ENCODE measurements at places on chromosomes 5 and 9.

- no peak for DNase-seq
Observed at GRCh38 chr9:76452839-76453238, 6.1 kb upstream of the GCNT1 start.

GRCh38 chr5:38808666-38809343 lies 37.0 kb upstream of the OSMR start:
- DNase-seq = no peak

DNA sequence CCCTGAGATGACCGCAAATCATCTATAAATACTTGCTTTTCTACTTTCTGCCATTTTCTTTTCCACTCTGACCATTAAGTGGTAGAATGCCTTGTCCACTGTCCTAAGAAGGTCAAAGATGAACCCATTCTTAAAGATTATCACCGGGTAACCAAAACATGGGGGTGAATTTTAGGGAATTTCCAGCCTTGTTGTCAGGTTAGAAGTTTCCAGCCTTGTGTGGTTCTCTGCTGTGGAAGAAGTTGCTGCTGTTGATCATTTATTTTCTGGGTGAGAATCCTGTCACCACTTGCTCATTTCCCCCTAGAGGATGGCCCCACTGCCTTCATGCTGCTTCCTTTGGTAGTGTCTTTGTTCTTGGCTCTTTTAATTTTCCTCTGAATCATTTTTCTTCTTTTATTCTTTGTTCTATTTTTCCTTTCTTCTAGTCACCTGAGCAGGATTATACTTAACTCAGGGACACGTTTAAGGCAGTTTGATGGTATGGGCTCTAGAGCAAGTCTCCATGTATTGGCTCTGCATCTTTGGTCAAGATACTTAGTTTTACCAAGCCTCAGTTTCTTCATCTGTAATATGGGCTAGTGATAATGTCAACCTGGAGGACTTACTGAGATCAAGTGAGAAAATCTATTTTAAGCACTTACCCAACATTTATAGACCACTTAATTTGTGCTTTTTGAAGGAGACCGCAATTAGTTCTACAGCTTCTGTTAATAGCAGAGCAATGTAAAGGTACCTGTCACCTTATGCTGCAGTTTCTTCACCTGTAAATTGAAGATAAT lies 266.2 kb downstream of the ARHGAP26 start:
- DNase-seq = no peak

DNA sequence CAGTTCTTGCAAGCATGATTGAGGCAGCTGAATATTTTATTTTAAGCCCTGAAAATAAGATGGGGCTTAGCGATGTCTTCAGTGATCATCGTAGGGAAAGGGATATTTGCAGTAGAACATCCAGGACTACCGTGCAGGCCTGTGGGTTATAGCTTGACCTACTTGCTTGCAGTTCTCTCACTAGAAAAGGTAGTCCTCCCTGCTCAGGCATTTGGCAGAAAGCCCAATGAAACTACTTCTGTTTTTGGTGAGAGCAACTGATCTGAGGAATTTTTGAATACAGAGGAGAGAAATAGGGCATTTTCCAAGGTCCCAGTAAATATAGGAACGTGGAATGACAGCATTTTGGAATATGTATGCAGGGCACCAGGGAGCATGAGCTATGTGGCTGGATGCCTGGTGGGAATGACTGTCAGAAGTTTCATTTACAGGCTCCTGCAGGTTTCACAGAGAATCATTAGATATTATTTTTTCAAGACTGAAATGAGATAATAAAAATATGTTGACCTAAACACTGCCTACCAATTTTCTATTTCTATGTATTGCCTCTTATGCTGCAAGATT lies 417.9 kb upstream of the ACTBL2 start:
- DNase-seq = no peak

DNA sequence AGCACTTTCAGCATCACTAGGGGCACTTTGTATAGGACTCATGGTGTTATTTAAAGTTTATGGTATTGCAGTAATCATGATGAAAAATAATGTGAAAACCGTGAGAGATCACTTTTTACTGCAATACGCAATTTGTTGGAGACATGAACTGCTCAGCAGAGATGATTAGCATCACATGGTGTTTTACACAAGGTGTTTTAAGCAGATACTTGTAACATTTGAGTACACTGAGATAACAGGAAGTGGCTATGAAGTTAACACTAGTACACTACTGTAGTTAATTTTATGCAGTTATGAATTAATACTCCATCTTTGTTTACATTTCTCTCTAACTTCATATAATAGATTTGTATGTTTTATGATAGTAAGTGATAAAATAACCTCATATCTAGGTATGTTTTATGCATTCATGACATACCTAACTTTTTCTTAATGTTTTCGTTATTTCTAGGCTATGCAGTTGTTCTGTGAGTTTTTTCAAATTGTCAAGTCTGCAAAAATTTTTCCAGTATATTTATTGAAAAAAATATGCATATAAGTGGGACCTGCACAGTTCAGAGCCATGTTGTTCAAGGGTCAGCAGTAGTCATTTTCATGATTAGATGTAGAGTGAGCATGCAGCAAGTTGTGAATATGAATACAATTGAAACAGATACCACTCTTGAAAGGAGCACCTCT lies 13.0 kb downstream of the SUB1 start:
- DNase-seq = no peak

GRCh38 chr5:59285300-59286016 lies 608.1 kb downstream of the PDE4D start:
- no peak for DNase-seq

GRCh38 chr5:118561971-118562370 lies 426.4 kb downstream of the DTWD2 start:
- no peak for DNase-seq

Data from T-cell (primary cell).